ENCODE measurements at places on chromosomes 3 and 15.

DNA sequence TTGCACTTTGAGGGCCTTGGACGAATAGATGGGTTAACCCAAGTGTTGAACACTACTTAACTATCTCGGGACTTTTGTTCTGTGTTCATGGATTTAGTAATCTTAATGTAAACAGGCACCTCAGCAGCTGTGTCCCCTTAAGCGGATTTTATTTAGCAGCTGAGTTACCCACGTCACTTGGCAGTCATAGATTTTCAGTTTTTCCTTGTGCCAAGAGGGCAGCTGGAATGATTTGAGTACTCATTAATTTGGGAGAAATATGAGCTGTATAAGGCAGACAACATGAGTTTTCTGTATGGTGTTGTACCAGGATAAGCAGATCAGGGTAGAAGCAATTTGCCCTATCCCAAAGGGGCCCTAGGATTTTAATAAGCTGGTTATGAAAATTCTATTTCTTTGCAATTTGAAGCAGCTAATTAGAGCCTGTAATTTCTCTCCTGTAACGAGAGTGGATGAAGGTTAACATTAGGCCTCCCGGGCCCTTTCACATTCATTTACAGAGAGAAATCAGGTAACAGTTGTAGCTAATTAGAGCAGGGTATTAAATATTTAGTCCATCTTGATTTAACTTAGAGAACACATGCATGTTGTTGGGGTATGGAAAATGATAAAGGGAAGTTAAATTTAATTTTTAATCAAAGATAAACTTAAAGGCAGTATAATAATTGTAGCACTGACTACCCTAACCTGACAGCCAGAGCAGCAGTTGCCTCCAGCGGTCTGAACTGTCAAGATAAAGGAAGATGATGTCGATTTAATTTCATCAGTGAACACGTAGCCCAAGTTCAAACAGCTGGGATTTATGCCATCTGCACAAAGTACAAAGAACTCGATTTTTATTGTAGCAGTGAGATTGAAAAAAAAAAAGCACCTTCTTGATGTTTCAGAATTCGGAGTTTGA is 194.5 kb downstream of the LRTM1 start:
- no peak for DNase-seq

DNA sequence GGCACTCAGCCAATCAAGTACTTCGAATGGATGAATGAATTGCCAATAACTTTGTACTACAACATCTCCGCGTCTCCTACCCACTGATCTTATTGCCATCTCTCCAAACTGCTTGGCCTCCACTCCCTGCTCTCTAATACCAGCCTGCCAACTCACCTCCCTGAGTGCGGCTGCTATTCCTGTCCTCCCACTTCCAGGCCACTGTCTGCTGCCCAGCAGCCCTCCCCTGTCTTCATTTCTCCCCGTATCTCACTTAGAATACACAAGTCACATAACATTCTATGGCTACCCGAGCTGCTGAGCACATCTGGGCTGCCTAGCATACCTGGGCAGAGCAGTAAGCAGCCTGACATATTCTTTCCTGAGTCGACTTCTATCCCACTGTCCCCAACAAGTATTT is 149.9 kb upstream of the LRTM1 start:
- DNase-seq: no peak

DNA sequence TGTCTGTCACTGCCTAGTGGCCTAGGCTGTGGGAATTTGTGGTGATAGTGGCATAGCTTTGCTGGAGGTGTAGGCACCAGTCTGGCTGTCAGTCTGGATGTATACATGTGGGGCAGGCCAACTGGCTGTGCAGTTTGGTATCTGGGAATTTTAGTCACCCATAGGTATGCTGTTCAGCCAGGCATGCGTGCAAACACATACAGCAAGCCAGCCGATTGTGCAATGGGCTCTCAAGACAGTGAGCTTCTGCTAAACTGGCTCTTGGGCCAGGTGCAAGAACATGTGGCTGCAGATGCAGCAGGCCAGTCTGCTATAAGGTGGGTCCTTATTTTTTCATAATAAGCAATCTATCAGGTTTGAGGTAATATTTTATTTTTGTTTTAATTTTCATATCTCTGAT is 87.1 kb upstream of the PLSCR5 start:
- DNase-seq: no peak

DNA sequence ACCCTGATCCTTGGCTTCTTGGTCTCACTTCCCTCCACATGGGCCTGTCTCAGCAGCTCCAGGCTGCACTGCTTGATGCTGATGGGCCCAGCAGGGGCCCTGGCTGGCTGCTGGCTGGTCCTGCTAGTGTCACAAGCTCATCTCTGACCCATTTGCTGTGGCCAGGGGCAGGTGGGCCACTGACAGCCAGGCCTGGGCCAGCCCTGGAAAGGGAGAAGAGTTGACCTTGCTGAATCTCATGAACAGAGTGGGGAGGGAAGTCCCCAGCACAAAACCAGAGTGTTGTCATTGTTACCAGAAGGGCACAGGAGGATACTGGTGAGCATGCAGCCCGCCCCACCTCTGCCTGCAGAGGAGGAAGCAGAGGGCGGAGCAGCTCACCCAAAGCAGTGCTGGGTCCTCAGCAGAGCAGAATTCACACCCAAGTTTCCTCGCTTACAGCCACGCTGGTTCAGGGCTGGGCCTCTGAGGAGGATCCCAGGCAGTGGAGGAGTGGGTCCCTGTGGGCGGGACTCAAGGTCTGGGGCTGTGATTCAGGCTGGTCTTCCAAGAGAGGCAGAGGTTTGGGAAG is 7.6 kb upstream of the KLF15 start:
- no peak for DNase-seq

- no peak for DNase-seq
These were observed 144.9 kb downstream of the EDEM1 start for GRCh38 chr3:5332270-5332956.

DNA sequence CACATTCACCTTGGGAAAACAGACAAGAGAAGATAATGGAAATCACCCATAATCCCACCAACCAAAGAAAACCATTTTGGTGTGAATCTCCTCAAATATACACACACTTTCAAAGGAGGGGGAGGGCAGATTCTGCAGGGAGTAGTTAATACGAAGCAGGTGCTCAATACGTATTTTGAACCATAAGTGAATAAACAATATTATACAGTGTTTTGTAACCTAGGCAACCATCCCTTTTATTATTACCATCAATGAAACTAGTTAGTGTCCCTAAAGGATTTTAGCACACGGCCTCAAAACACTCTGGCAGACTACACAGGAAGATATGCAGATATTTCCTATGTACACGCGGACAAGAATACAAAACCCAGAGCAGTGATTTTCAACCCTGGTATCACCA is 6.1 kb downstream of the OSBPL10 start:
- DNase-seq: no peak

- DNase-seq: no peak
These were observed 39.3 kb upstream of the CDCP1 start for GRCh38 chr3:45185461-45185860.

- DNase-seq: no peak
These were observed 31.3 kb downstream of the STAC start for GRCh38 chr3:36411587-36411986.

- DNase-seq: no peak
These were observed 1.0 kb downstream of the LRRC3B start for GRCh38 chr3:26623419-26624208.

GRCh38 chr3:109532257-109533216 is 195.2 kb upstream of the DPPA4 start:
- peak; percentile 9 for DNase-seq

DNA sequence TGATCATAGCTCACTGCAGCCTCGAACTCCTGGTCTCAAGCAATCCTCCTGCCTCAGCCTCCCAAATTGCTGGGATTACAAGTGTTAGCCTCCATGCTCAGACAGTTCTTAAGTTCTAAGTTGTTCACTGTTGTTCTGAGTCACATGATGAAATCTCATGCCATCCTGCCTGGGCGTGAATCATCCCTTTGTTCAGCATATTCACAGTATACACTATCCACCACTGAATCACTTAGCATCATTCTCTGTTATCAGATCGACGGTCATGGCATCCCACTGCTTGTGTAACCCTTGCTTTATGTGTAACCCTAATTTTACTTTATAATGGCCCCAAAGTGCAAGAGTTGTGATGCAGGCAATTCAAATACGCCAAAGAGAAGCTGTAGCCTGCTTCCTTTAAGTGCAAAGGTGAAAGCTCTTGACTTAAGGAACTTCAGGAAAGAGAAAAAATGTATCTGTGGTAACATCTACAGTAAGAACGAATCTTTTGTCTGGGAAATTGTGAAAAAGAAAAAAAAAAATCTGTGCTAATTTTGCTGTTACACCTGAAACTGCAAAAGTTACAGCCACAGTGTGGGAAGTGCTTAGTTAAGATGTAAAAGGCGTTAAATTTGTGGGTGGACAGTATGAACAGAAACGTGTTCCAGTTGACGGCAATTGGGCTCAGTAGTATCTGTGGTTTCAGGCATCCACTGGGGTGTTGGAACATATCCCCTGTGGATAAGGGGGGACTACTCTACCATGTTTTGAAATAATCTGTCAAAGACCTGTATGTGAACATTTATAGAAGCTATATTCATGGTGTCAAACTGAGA is 80.6 kb downstream of the PCOLCE2 start:
- DNase-seq: no peak

DNA sequence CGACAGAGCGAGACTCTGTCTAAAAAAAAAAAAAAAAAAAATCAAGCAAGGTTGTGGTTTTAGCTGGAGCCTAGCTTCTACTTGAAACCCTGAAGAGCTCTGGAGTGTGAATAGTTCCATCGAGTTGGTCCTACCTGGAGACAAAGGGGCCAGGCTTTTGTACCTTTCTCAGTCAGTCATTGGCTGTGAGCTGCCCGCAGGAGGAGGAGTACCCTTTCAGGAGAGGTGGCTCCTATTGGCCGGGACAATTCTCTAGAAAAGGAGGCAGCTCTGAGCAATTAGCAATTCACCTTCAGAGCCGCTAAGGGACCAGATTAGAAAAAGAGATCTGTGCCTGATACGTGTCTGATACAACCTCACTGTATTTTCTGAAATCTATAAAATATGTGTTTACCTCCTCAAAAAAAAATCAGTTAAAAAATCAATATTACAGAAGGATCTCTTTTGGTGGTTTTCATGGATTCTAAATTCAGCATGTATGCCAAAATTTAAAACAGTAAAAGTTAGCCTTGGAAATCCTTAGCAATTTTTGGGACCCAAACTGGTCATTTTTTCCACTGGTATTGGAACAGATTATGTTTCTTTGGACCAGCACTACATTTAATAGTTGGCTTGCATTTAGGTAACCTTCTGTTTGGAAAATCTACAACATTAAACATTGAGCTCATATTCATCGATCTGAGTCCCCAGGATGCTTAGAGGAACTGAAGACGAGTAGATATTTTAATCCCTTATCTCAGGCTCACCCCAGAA is 29.7 kb upstream of the PDCD6IP start:
- no peak for DNase-seq

DNA sequence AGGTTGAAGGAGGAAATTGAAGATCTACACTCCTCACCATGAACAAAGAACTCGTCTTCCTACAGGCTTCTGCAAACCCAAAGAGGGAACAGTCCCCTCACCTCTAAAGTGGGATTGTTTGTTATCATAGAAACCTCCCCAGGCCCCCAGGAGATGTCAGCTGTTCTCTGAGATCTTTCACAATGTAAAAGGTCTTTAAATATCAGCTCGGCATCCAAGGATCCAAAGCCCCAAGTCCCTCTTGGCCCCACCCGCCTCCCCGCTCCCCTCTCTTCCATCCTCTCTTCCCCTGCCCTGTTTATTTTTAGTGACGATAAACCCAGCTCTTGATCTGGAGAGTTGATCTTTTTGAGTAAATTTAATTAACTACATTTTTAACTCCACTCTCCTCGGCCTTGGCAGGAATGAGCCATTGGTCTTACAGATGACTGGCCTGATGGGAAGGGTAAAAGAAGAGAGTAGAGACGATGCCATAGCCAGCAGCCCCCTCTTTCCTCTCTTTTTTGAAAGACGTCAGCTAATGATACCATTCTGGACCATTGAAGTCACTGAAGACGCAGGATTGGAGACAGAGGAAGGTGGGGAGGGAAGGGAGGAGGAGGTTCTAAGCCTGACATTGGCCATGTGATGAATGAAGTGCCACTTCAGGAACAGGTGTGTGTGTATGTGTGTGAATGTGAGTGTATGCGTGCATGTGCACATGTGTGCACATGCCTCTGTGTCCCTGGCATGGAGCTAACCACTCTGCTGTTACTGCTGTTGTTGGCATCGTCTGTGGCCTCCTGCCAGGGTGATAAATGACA is 521.8 kb downstream of the NTRK3 start:
- DNase-seq: no peak

GRCh38 chr3:107372506-107372905 is 4.7 kb upstream of the CCDC54 start:
- DNase-seq: no peak

DNA sequence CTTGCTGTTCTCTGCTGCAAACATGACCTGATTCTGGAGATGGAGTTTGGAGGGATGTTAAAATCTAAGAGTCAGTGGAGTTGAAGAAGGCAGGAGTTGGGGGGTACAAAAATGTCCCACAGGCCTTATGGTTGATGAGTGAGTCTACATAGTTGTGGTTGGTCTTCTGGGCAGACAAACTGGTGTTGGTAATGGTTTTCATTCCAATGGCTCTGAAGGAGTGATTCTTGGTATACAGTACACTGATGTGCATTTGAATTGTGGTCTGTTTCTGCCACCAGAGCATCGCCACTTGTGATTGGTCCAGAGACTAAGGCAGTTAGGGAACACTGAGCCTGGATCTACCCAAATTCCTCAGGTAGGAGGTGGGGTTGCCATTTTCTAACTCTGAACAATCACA is 514.1 kb upstream of the CFAP20DC start:
- no peak for DNase-seq

- no peak for DNase-seq
These were observed 34.1 kb downstream of the RAB8B start for GRCh38 chr15:63223463-63223862.

DNA sequence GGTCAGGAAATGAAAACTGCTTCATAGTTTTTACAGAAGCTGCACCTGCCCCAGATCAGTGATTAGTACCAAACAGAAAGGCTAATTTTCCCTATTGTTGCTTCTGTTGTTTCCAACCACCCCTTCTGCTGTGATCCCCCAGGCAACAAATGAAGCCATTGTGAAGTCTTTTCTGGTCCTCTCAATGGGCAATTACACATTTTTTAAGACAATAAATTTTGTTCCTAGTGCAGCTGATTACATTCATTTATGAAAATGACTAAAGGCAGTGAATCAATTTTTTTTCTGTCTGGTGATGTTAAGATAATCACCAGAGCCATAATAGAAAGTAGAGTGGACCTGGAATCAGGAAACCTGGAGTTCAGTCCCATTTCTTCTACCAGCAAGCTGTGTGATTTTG is 32.7 kb downstream of the GLDN start:
- no peak for DNase-seq

- no peak for DNase-seq
These were observed 194.8 kb downstream of the ATP10A start for GRCh38 chr15:25668236-25668795.

All from activated gamma-delta T cell treated with anti-CD3 and anti-CD28 coated beads, Interleukin-2, amount 50 U/mL, for 16 hours (primary cell).